ENCODE measurements at places on chromosomes 7 and 10.

DNA sequence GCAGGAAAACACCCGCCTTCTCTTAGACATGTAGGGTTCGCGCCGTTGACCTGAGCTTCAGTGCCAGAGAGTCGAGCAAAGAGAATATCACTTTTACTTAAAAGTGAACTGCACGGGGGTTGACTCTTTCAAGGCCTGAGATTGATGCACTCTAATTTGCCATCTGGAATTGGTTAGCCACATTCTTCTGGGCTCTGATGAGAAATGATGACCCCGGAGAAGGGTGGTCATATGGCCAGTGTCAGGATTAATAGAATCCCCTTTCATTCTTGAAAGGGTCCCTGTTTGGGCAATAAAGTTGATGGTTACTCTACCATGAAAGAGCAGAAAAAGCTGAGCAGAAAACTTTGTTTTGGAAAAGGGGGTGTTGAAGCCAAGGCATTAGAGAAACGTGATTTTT, 31.2 kb downstream of the GRK5 start:
- DNase-seq = no peak

DNA sequence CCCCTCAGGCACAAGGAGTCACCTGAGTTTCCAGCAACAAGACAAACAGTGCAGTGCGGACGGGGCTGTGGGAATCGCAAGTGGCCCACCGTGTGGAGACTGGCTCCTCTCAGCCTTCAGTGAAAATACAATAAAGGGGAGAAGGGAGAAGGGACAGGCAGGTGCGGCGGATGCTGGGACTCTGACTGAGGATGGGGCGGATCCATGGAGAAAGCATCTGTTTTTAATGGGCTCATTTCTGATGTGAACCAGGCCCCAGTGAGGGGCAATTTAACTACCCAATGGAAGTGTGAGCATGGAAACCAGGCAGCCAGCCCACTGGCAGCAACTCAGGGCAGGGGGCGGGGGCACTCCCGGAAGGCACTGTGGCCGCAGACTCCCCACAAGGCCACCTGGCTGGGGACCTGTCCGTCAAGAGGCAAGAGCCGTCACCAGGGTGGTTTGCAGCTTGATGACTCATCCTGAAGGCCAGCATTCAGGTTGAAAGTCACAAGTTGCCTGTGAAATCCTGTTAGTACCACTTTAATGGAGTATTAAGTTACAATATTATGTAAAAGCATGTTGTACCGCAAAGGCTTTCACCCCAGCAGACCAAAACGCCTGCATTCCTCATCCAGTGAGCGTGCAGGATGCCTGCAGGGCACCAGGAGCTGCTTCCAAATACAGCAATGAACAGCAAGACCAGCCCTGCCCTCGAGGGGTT, 476.4 kb downstream of the PTPRN2 start:
- no peak for DNase-seq

- DNase-seq = no peak
These were observed 44.0 kb upstream of the SORBS1 start for GRCh38 chr10:95605163-95605562.

GRCh38 chr10:114304571-114305421, 65.7 kb downstream of the VWA2 start:
- DNase-seq = peak; percentile 34

- no peak for DNase-seq
These were observed 332.5 kb downstream of the ZWINT start for GRCh38 chr10:56028298-56029132.

DNA sequence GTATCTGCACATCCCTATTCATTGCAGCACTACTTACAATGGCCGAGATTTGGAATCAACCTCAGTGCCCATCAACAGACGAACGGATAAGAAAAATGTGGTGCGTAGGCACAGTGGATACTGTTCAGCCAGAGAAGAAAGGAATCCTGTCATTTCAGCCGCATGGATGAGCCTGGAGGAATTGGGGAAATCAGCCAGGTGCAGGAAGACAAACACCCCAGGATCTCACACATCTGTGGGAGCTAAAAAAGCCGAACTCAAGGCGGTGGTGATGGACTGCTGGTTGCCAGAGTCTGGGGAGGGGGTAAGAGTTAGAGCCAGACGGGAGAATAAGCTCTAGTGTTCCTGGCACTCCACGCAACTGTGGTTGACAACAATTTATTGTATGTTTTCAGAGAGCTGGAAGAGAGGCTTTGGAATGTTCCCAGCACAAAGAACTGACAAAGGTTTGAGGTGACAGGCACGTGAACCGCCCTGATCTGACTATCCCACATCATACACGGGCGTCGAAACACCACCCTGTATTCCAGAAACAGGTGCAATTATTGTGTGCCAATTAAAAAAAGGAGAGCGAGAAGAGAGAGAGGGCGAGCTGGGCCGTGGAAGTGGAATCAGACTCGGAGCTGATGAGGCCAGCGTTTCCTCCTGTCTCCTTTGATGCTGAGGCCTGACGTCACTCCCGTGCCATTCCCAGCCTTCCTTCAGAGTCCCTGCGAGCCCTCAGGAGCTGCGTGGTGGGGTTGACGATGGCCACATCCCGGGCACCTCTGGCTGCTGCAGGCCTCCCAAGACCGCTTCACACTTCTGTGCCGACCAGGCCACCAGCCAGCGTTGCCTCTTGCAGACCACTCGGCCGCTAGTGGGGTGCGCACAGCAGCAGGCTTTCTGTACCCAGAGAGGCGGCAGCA, 189.5 kb downstream of the DNAJB6 start:
- no peak for DNase-seq

DNA sequence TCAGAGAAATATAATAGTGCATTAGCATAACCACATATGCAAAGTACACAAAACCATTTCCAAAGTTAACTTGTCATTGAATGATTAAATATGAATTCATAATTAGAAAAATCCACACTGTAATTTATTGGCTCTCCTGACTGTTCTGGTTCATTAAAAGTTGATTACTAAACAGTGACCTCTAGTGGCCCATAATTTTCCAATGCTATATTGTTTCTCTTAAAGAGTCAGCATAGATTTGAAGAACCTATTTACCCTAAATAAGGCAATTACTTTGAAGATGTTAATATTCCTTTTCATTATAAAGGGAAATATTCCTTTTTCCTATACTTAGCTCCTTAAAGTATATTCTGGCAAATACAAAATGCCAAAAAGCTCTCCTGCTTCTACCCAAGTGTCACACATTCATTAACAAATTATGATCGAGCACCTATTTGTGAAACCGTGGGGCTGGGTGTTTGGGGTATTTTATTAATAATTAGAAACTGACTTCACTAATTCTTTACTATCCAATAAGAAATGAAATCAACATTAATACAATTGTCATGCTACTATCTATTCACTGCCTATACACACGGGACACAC, 86.2 kb downstream of the HIBADH start:
- DNase-seq = no peak

DNA sequence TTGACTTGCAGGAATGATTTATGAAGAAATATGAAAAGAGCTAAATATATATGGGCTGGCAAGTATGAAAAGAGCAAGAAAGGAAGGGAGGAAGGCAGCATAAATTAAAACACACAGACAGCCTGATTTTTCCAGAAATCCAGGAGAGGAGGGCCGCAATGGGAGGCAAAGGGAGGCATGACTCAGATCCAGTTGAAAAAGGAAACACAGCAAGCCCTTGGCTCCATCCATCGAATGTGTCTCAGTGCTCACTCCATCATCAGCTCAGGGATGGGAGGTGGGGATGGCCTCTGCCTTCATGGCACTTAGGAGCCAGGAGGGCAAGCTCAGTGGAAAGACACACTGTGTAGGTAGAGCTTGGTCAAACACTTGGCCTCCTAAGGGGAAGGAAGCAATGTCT, 75.7 kb upstream of the PDZD8 start:
- DNase-seq = no peak

GRCh38 chr10:108560488-108560887, 1362.8 kb downstream of the XPNPEP1 start:
- DNase-seq = no peak

- DNase-seq = no peak
These were observed 114.0 kb upstream of the COBL start for GRCh38 chr7:51430480-51431086.

DNA sequence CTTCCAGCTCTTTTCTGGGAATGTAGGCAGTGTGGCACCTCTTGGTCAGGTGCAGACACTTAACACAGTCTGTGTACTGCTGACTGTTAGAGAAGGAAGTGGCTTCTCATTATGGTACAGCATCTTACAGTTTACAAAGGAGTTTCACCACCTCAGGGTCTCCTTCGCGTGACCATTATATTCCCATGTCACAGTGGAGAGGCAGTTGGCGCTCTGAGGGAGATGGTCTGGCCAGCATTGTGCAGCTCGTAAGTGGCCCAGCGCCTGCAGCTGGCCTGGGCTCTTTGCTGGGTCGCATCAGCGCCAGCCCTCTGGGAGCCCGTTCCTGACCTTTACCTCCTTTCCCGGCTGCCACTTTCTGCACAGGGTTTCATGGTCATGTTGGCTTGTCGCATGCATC, 15.4 kb downstream of the TSPAN15 start:
- DNase-seq = no peak

GRCh38 chr10:75035975-75036708, 75.3 kb upstream of the SAMD8 start:
- no peak for DNase-seq

DNA sequence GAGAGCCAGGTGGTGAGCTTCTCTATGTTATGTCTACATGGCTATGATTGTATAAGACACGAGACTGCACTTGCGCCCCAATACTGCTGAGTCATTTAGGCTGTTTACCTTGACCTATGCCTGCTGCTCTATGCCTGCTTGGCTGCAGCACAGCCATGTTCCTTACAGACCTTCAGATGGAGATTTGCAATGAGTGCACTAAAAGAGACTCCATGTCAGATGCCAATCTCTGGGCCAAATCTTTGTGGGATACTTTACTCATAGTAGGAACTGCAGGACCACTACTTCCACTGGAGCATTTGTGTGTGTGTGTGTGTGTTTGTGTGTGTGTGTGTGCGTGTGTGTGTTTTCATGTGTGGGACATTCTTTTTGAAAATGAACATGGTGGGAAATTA, 50.0 kb upstream of the KMT2E start:
- no peak for DNase-seq

DNA sequence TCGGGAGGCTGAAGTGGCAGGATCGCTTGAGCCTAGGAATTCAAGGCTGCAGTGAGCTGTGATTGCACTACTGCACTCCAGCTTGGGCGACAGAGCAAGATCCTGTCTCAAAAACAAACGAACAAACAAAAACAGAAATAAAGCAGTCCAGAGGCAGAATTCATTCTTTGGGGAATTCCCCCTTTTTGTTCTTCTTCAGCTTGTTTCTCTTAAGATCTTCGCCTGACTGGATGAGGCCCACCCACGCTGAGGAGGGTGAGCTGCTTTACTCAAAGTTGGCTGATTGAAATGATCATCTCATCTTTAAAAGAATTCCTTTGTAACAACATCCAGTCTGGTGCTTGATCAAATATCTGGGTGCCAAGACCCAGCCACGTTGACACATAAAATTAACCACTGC, 10.7 kb downstream of the MRC1 start:
- no peak for DNase-seq
